ENCODE measurements at places on chromosomes 12 and 14.

DNA sequence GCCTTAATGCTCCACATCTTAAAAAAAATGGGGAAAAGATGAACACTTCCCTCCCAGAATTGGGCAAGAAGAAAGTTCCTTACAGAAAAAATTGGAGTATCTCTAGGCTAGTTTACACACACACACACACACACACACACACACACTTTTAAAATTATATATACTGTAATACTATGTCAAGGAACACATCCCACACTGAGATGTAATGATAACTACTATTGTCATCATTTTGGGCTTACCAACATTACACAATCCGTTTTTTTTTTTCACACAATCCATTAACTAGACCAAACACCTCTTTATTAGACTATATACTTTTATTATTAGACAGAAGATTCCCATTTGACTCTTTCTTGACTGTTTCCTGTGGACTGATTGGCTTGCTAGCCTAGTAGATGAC, 2.5 kb downstream of the LTBR start:
- no peak for DNase-seq

DNA sequence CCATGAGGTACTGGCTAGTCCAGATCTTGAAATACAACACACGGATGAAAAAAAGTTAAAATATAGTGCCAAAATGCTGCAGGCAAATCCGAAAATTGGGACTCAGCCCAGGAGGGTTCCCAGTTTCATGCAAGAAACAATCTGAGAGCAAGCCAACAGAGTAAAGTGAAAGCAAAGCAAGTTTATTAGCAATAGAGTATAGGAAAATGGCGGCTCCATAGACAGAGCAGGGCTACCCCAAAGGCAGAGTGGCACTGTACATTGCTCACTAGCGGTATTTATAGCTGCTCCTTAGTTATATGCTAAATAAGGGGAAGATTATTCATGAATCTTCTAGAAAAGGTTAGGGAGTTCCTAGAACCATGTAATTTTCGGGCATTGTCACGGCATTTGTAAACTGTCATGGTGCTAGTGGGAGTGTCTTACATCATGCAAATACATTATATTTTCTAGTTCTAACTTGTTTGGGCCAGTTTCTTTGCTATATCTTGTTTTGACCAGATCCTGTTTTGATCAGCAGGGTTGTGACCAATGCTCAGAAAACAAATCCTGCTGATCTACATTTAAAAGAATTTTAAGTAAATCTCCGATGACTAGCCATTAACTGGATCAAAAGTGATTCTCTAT, 29.1 kb downstream of the RECQL start:
- no peak for DNase-seq

DNA sequence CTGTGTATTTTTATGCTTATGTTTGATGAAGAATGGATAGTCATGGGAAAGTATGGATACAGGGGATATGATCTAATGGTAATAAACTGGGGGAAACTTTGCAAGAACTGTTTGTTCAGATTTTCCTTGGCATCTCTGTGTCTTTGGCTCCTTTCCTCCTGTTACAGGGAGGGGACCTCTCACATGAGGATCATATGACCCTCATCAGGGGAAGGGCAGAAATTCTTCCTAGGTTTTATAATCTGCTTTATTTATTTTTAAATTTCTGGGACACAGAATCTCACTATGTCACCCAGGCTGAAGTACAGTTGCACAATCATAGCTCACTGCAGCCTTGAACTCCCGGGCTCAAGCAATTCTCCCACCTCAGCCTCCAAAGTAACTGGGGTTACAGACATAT, 526.5 kb downstream of the CCER1 start:
- DNase-seq = no peak

- DNase-seq = no peak
Measured at GRCh38 chr12:47034661-47035060, 44.8 kb upstream of the PCED1B start.

GRCh38 chr12:26786491-26786864, 46.5 kb downstream of the ITPR2 start:
- DNase-seq = no peak

DNA sequence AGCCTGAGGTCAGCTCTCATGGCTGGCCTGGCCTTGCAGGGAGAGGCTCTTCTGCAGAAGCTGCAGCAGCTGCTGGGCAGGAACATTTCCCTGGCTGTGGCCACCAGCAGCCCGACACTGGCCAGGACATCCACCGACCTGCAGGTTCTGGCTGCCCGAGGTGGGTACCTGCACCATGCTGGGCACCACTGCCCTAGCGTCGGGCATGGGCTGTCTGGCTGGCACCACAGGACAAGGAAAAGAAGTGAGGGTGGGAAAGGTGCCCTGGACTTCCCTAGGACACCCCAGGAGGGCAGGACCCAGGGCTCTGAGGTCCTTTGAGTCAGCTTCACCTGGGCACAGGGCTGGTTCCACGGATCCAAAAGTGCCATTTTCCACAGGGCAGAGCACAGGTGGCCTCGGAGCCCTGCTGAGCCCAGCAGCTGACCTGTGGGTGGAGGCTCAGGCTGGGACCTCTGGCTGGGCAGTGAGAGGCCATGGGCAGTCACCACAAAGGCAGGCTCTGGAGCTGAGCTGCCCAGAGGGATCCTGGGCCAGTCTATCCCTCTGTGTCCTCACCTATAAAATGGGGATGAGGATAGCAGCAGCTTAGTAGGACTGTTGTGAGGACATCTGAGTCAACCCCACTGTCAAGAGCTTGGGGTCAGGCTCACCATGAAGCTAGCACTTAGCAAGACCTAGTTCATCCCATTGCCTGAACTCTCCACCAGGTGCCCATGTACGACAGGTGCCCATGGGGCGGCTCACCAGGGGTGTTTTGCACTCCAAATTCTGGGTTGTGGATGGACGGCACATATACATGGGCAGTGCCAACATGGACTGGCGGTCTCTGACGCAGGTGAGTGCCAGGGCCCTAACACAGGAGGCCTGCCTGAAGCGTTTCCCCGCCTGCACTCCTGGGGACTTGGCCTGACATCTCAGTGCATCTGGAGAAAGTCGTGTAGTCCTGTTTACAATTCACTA, 4.9 kb downstream of the PLD4 start:
- DNase-seq = no peak

DNA sequence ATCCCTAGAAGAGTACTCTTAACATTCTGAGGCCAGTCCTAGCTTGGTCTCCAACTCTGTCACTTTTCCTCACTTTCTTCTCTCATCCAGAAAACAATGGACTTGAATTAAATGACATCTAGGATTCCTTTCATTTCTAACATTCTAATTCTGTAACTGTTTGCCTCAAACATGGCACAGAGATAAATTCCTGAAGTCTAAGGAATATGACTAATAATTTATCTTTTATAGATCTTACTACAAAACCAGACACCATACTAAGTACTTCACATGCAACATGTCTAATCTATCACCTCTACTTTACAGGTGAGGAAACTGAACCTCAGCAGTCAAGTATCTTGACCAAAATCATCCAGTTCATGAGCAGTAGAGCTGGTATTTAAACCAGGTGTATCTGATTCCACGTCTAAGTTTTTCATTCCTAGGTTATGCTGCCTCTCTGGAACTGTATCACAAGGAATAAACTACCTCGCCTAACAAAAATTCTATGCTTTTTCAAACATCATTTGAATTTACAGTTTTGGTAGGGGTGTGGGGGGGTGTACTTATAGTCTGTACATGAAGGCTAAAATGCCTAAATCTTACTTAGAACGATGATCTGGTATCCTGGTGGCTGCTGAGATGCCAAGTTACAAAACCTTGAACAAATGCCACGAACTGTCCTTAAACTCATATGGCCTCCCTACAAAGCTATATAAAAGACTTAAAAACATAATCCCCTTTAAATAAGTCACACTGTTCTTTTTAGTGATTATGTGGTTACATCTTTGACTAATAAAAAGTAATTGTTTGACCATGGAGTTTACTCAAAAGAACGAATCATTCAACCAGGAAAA, 41.6 kb downstream of the ATXN2 start:
- no peak for DNase-seq

DNA sequence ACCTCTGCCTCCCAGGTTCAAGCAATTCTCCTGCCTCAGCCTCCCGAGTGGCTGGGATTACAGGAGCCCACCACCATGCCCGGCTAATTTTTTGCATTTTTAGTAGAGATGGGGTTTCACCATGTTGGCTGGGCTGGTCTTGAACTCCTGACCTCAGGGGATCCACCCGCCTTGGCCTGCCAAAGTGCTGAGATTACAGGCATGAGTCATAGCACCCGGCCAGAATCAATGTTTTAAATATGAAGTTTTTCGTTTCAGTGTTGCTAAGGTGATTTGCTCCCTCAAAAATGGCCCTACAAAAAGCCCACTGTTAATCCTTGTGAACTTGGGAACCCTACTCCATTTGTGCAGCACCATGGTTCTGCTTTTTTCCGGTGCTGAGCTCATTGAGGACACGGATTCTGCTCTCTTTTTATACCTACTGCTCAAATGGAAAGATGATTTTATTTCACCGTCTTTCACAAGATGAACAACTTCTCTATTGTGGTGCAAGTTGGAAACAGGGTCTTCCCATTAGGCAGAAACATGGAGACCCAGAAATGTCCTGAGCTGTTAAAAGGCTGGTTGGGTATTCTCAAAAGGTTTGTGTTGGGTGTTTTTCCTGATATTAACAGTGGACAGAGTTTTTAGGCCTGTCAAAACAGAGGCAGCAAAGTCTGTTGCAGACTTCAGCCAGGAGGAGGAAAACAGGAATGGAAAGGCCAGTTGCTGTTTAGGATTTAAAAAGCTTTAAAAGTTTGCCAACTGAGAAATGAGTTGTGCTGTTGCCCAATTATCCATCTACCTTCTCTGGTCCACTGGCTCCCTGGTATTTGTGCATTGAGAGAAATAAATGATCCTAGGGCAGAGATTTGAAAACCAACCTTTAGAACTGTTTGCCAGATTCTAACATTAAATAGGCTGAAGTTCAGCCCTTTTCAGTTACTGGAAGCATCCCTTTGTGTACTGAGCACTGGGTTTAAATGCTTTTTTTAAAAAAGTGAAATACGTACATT, 85.8 kb downstream of the ATP23 start:
- no peak for DNase-seq

GRCh38 chr12:131621701-131622421, 89.0 kb upstream of the SFSWAP start:
- no peak for DNase-seq

GRCh38 chr14:56633544-56633943, 53.9 kb downstream of the TMEM260 start:
- DNase-seq = no peak

Measured in hematopoietic multipotent progenitor cell (in vitro differentiated cells).